ENCODE measurements at places on chromosomes 12 and 14. TPM values are rescaled to one million over a fixed set of nuclear protein-coding genes. Genes with fewer than 3 reads are reported as not detected.

The PPP1R36 gene
- 1.3 TPM for total RNA-seq

GRCh38 chr14:74592476-74593201 lies 19.4 kb downstream of the LTBP2 start:
- DNase-seq: no peak

The ASCL1 gene
- not detected for total RNA-seq

GRCh38 chr12:69106482-69107118 lies 132.8 kb upstream of the CPSF6 start:
- no peak for DNase-seq

GRCh38 chr12:82174383-82174782 lies 183.8 kb downstream of the CCDC59 start:
- DNase-seq: no peak

The LTBP2 gene
- total RNA-seq: 58.2 TPM

DNA sequence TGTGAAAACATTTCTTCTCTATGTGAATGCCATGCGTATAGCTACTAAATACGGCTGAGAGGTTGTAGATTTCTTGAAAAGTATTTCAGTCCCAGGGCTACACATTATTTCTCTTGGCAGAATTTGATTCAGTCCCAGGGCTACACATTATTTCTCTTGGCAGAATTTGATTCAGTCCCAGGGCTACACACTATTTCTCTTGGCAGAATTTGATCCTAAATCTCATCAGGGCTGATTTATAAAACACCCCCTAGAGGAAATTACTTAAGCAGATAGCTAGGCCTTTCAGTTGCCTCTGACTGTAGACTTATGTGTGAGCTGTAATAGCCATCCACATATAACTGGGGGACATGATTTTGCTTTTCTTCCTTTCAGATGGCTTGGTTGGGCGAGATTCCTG lies 50.4 kb downstream of the AK7 start:
- no peak for DNase-seq

DNA sequence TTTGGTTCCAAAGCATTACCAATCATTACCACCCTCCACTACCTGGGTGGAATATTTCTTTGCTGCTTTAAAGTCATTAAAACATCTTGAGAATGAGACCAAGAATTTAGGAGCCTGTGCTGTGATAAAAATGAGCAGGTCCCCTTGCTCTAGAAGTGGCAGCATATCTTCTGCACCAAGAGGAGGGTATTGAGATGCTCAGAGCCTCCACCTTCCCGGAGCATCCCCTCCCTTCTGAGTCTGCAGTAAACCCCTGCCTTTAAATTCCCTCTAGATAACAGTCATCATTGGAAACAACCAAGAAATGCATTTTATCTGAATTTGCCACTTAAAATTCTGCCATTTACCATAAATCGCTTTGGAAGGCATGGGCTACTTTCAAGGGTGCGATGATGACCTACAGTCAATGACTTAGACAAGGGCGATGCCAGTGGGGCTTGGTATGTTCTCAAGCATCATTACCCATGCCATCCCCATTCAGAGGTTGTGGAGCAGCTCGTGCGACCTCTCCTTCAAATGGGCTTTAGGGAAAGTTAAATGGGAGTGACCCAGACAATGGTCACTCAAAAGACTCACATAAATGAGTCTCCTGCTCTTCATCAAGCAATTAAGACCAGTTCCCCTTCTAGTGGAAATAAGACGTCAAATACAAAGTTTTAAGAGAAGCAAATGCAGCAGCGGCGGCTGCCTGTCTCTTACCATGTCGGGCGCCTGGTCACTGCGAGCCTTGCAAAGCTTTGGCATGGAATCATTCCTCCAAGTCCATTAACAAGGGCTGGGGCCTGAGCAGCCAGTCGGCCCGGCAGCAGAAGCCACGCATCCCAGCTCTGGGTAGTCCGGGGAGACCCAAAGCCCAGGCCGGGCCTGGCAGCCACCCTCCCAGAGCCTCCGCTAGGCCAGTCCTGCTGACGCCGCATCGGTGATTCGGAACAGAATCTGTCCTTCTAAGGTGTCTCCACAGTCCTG lies 334.5 kb downstream of the TMEM121 start:
- DNase-seq: no peak

- DNase-seq: no peak
Observed at GRCh38 chr12:23352670-23353069, 596.8 kb downstream of the SOX5 start.

The FRS2 gene
- total RNA-seq: 37.8 TPM

The AEBP2 gene
- 31.2 TPM for total RNA-seq

DNA sequence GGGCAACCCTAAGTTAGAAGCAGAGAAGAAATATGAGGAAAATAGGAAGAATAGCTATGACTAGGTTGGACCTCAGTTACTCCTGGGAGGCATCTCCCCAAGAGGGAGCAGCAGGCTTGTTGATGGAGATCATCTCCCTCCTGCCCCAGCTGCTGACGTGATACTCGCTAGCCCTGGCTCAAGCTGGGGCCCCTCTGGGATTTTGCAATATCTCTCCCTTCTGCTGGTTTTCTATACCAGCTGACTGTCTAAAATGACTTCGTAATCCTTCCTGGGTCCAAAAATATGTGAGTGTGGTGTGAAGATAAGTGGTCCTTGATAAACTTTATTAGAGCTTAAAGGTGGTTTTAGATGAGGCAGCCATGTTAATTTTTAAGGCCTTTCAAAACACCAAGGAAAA lies 4.5 kb upstream of the HECTD4 start:
- DNase-seq: no peak

The PIK3C2G gene
- total RNA-seq: 0.13 TPM

The IAPP gene
- not detected for total RNA-seq

GRCh38 chr12:47247418-47247817 lies 167.7 kb upstream of the AMIGO2 start:
- DNase-seq: no peak
